ENCODE measurements at places on chromosomes 2 and 18. TPM values are rescaled to one million over a fixed set of nuclear protein-coding genes. Genes with fewer than 3 reads are reported as not detected.

DNA sequence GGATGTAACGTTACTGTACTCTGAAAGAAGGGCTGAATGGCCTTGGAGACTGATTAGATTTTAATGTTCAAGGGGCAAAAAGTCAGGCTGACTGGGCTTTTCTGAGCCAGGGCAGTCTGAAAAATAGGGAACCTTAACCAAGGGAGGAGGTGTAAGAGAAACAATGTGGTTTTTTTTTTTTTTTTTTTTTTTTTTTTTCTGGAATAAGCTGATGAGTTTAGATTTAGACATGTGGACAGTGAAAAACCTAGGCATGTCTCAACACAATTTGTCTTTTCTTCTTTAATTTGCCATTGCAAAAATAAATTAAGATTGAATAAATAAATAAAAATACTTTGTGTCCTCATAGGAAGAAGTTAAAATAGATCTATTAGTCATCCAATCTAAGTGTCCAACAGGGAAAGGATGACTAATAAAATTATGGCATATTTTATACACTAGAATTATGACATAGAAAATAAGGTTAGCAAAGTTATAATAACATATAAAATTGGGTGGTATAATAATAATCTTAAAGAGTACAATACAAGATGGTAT, 237.6 kb upstream of the TRIB2 start:
- no peak overlapping the region for H3K4me3 ChIP-seq
- H3K27me3 ChIP-seq = no peaks in the 10 kb centered on the region
- no peaks in the 10 kb centered on the region for H3K36me3 ChIP-seq
- no peak for DNase-seq

DNA sequence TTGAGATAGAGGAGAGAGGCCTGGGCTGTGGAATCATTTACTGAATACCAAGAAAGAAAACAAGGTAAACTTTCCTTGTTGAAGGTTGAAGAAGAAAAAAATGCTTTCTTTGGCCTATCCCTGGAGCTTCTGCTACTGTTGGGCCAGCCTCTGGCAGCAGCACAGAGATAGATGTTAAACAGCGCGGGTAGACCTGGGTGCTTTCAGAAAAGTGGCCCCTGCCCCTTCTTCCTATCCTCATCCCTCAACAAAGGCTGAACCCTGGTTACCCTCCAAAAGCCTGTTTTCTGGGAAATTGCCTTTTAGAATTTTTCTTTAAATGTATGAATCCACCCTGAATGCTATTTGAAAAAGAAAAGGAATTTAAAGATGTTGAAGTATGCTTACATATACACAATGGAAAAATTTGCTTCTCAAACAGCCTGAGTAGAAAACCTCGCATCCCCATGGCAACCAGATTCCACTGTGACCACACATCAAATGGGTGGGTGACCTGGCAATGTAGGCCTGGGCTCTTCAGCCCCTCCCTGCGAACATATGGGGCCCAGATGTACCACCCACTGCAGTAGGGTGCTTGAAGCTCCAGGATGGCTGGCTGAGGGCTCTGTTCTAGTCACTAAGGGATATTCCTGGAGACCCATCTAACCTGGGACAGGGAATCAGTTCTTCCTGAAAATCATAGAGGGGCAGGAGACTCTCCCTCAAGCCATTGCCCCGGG, 23.4 kb upstream of the CHRNA1 start:
- no peak overlapping the region for H3K4me3 ChIP-seq
- no peak overlapping the region for H3K27ac ChIP-seq
- no peak for DNase-seq
- H3K4me1 ChIP-seq = no peaks in the 10 kb centered on the region
- no peaks in the 10 kb centered on the region for H3K36me3 ChIP-seq

GRCh38 chr2:202944816-202945215, 32.7 kb downstream of the CARF start:
- H3K4me1 ChIP-seq = no peaks in the 10 kb centered on the region
- no peak overlapping the region for H3K27ac ChIP-seq
- no peak overlapping the region for H3K4me3 ChIP-seq
- no peaks in the 10 kb centered on the region for H3K27me3 ChIP-seq

DNA sequence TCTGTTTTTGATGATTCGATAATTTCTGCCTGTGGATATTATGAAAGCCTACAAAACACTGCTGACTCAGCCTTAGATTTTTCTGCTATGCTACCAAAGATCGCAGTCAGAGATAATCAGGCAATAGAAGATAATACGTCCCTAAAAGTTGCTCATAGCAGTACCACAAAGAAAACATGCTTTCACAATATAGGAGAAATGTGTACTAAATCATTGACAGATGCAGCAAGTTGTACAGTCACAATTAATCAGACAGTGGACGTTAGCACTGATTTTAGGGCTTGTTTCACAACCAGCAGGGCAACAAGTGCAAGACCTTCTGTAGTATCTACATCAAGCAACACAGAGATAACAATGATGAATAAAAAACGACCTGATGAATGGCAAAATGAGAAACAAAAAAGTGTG, 19.5 kb downstream of the RBM44 start:
- DNase-seq = no peak
- H3K4me3 ChIP-seq = no peak overlapping the region
- H3K36me3 ChIP-seq = no peaks in the 10 kb centered on the region
- H3K27ac ChIP-seq = no peak overlapping the region
- H3K27me3 ChIP-seq = no peaks in the 10 kb centered on the region
- no peaks in the 10 kb centered on the region for H3K4me1 ChIP-seq

DNA sequence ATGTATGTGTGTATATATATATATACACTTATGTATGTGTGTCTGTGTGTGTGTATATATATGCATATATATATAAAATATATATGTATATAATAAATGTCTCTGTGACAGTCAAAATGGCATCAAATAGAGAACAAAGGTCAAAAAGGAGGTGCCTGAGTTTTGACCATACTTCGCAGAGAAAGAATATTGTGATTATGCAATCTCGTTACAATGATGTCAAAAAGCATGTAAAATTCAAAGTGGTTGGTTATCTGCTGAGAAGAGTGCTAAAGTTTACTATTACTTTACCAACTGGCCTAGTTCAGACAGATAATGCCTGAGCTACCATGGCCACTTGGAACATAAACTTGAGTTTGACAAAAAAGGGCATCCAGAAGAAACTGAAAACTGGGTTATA, 375.0 kb downstream of the NBAS start:
- H3K27ac ChIP-seq = no peak overlapping the region
- H3K36me3 ChIP-seq = peaks cover 27% of the 10 kb centered on the region
- no peak overlapping the region for H3K4me3 ChIP-seq
- no peaks in the 10 kb centered on the region for H3K27me3 ChIP-seq
- H3K4me1 ChIP-seq = no peaks in the 10 kb centered on the region

DNA sequence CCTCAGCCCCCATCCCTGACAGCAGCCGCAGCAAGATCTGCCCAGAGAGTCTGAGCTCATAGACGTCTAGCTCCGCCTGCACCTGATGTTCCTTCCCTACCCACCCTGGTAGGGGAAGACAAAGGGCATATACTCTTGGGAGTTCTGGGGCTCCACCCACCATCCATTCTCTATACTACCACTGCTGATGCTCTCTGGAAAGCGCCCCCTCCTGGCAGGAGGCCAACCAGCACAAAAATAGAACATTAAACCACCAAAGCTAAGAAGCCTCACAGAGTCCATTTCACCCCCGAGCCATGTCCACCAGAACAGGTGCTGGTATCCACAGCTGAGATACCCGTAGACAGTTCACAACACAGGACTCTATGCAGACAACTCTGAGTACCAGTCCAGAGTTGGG, 662.6 kb upstream of the FAM98A start:
- DNase-seq = no peak
- no peak overlapping the region for H3K4me3 ChIP-seq
- H3K4me1 ChIP-seq = no peaks in the 10 kb centered on the region
- H3K27ac ChIP-seq = no peak overlapping the region
- no peaks in the 10 kb centered on the region for H3K36me3 ChIP-seq
- H3K27me3 ChIP-seq = no peaks in the 10 kb centered on the region

- no peaks in the 10 kb centered on the region for H3K4me1 ChIP-seq
- no peaks in the 10 kb centered on the region for H3K27me3 ChIP-seq
- no peak overlapping the region for H3K4me3 ChIP-seq
- no peak for DNase-seq
Measured at GRCh38 chr2:112024896-112025491, 30.1 kb upstream of the TMEM87B start.

- no peak overlapping the region for H3K4me3 ChIP-seq
- no peaks in the 10 kb centered on the region for H3K27me3 ChIP-seq
- no peaks in the 10 kb centered on the region for H3K36me3 ChIP-seq
- no peak for DNase-seq
Measured at GRCh38 chr2:198242093-198242492, 437.7 kb downstream of the PLCL1 start.

GRCh38 chr2:42809819-42810120, 17.4 kb upstream of the HAAO start:
- H3K36me3 ChIP-seq = no peaks in the 10 kb centered on the region
- DNase-seq = peak; percentile 84
- H3K27me3 ChIP-seq = no peaks in the 10 kb centered on the region
- peak overlapping the region; percentile 49 for H3K4me3 ChIP-seq
- peak overlapping the region; percentile 99 for H3K27ac ChIP-seq

DNA sequence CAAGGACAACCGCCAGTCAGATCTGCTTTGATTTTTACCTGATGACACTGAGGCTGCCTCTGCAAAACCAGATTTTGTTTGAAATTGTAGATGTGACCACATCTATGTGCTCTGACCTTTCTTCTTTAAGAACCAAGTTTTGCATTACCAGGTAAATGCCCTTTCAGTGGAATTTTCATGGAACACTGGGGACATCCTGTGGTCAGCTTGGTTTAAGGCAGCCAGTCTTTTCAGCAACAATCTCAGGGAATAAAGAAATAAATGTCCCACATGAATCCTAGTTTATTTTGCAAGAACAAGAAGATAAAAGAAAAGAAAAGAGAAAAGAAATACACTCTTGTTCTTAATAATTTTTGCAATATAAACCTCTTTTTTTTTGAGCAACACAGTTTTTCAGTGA, 90.6 kb downstream of the POU3F3 start:
- peak; percentile 62 for DNase-seq
- H3K27ac ChIP-seq = no peak overlapping the region
- H3K4me1 ChIP-seq = no peaks in the 10 kb centered on the region
- H3K27me3 ChIP-seq = no peaks in the 10 kb centered on the region
- no peak overlapping the region for H3K4me3 ChIP-seq

ARHGAP28 gene
- total RNA-seq = 20.7 TPM

PRKAG3 gene
- total RNA-seq = not detected
